ENCODE measurements at places on chromosomes 4 and X. TPM values are rescaled to one million over a fixed set of nuclear protein-coding genes. Genes with fewer than 3 reads are reported as not detected.

GRCh38 chrX:144637731-144638130 is 609.6 kb upstream of the SPANXN1 start:
- H3K27ac ChIP-seq = no peak overlapping the region
- H3K27me3 ChIP-seq = no peaks in the 10 kb centered on the region
- no peak for DNase-seq
- H3K4me1 ChIP-seq = no peaks in the 10 kb centered on the region
- no peak overlapping the region for H3K4me3 ChIP-seq
- no peaks in the 10 kb centered on the region for H3K36me3 ChIP-seq

DNA sequence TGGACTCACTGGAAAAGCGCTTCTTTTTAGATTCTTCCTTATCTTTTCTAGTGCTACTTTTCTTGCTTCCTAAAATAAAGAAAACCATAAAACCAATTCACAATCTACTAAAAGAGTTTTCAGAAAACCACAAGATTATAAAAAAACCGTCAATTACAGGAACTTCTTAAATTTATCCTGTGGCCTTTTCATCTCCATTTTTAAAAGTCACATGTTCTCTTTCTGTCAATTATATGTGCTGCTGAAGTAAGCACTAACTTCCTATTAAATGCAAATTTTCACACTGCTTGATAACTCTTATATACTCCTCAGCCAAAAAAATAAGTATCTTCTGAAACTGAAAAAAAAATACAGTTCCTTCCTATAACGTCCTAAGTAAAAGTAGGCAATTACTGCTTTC is 32.8 kb downstream of the CENPC start:
- no peak for DNase-seq
- no peaks in the 10 kb centered on the region for H3K27me3 ChIP-seq
- H3K4me3 ChIP-seq = no peak overlapping the region
- H3K36me3 ChIP-seq = peaks cover 10% of the 10 kb centered on the region

GRCh38 chr4:20432088-20432487 is 180.4 kb downstream of the SLIT2 start:
- no peak overlapping the region for H3K4me3 ChIP-seq
- H3K4me1 ChIP-seq = no peaks in the 10 kb centered on the region
- no peak for DNase-seq
- H3K27me3 ChIP-seq = no peaks in the 10 kb centered on the region
- H3K27ac ChIP-seq = no peak overlapping the region

DNA sequence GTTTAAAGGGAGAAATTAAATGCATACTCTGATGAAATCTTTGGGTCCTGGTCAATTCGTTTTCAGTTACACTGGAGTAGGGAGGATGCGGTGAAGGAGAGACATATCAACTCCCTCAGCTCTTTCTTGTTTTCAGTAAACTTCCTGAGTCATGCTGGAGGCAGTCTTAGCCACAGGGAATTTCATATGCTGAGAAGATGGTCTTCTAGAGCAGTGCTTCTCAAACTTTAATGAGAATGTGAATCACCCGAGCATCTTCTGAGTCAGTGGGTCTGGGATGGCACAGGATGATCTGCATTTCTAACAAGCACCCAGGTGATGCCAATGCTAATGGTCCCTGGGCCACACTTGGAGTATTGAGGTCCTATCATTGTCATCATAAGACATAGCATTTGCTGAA is 214.5 kb downstream of the KIT start:
- H3K36me3 ChIP-seq = no peaks in the 10 kb centered on the region
- H3K4me3 ChIP-seq = no peak overlapping the region
- H3K27me3 ChIP-seq = no peaks in the 10 kb centered on the region
- H3K4me1 ChIP-seq = peaks cover 2% of the 10 kb centered on the region
- DNase-seq = peak; percentile 35
- no peak overlapping the region for H3K27ac ChIP-seq

CHST7 gene
- 2.9 TPM for total RNA-seq
